Thoracic aorta endothelial cell (primary cell): ENCODE measurements at places on chromosomes 6 and 20. TPM values are rescaled to one million over a fixed set of nuclear protein-coding genes. Genes with fewer than 3 reads are reported as not detected.

The BPIFB2 gene
- not detected in 2 replicates for total RNA-seq

The OR12D3 gene
- not detected in 2 replicates for total RNA-seq

The EPB41L1 gene
- 8.1 and 9.0 TPM in 2 replicates for total RNA-seq

The CPNE5 gene
- 4.4 and 9.3 TPM in 2 replicates for total RNA-seq

The TOX2 gene
- 5.5 and 11.8 TPM in 2 replicates for total RNA-seq
